ENCODE measurements at places on chromosomes 1 and 21.

DNA sequence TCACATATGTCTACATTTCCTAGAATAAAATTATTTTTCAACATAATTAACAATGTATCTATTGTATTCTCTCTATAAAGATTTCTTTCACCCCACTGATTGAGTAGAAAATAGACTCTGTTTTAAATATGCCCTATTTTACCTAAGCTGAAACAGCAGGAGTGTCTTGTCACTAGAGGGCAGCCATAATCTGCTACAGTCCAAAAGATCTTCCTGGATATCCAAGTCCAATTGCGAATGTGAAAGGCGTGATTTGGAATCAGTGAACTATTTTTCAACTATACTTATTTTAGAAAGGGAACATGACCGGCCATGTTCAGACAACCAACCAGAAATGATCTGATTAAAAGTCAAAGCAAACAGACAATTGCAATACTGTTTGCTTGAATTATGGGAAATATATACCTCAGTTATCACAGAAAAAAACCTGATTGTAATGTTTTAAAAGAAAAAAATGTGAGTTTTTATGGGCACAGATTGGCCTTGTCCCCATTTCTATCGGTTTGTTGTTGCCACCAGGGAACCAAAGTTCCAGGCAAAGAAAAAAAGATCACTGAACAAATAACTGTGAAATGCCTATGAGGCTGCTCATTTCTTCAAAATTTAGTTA, 1211.0 kb upstream of the ADGRL4 start:
- DNase-seq = peak; percentile 60

DNA sequence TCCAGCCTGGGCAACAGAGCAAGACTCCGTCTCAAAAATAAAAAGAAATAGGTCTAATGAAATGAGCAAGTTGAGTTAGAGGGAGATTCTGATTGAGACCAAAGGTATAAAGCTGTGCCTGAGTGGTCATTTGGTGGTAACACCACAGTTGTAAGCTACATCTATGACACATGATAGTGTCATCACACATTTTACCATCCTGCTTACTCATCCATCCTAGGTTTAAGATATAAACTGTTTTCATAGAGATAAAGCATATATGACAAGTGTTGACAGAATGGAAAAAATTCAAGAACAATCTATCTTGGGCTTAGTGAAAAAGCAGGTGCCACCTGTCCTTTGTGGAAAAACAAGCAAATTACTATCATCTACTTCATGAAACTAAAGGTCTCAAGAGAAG, 7.1 kb upstream of the CFAP141 start:
- DNase-seq = no peak

DNA sequence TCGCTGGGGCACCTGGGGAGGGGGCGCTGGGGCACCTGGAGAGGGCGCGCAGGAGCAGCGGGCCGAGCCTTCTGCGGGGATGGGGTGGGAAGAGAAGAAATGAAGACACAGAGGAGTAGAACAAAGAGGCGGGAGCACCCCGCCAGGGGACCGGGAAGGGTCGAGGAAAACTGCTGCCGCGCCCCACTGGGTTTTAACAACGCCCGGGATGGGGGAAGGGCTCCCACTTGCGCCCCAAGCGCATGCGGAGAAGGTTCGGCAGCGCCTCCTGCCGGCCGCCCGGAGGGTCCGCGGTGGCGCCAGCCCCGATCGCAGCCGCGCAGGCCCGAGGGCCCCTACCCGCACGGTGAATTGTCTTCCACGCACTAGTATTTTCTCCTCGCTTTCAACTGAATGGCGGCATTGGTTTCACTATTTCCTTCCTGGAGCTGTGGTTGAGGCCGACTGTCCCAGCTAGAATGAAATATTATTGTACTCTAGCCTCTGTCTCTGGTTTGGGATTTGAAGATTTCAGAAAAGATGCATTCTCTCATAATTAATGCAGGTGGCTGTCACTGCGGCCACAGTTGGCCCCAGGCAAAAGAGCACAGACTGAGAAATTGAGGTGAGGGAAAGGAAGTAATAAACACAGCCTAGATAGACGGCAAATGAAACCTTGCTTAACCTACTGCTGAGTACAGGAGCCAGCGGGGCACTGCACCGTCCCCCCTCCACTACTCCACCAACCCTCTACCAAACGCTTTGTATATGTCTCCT, 57.3 kb downstream of the MAB21L3 start:
- DNase-seq = peak; percentile 17

GRCh38 chr21:34707876-34708325, 39.1 kb downstream of the CLIC6 start:
- no peak for DNase-seq

- DNase-seq = no peak
Measured at GRCh38 chr1:218135371-218135770, 149.7 kb upstream of the RRP15 start.

DNA sequence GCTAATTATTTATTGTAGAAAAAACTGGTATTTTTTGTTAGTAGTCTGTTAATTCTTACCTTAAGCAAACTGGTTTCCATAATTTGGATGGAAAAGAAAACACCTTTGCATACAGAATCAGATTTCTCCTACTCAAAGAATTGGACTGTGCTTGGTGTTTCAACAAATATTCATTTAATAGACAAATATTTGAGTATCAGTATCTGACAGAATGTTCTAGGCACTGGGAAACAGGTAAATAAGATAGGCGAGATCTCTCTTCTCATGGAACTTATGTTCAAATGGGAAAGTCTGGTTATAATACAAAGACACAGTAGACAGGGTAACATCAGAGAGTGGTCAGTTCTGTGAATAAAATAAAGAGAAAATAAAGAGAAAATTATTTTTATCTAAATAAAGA, 119.9 kb downstream of the NOS1AP start:
- DNase-seq = no peak

DNA sequence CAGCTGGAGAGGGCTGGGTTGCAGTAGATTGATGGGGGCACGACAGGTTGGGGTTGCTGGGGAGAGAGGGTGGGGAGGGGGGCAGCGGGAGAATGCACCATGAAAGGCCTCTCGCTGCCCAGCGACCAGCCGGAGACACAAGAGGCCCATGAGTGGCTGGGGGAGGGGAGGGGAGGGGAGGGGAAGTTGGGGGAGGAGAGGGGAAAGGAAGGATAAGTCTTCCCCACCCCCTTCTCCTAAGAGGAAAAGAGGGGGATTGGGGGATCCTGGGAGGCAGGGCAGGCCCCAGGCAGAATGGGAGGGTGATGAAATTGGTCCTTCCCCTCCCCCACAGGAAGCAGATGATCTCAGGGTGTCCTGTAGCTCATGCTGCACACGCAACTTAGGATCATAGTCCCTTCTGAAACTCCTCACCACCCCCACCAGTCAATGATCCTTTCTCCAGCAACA, 45.7 kb downstream of the PAX7 start:
- DNase-seq = no peak

DNA sequence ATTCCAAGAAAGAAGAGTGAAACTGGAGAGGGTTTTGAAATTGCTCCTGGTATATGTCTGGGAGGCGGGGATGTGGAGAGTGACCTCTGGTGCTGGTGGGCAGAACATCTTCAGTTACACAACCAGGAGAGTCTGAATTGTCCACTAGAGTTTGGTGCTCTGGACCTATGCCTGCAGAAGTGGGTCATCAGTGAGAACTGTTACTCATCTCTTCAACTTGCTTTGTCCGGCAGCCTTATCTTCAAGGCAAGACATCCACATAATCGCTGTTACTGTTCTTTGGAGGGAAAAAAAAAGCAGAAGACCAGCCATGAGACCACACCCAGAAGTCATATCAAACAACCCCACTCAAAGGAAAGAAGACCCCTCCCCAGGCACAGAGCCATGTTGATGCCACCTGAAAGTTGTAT, 14.9 kb downstream of the SH2D1B start:
- no peak for DNase-seq

- no peak for DNase-seq
Measured at GRCh38 chr1:100810360-100810759, 84.3 kb downstream of the EXTL2 start.

DNA sequence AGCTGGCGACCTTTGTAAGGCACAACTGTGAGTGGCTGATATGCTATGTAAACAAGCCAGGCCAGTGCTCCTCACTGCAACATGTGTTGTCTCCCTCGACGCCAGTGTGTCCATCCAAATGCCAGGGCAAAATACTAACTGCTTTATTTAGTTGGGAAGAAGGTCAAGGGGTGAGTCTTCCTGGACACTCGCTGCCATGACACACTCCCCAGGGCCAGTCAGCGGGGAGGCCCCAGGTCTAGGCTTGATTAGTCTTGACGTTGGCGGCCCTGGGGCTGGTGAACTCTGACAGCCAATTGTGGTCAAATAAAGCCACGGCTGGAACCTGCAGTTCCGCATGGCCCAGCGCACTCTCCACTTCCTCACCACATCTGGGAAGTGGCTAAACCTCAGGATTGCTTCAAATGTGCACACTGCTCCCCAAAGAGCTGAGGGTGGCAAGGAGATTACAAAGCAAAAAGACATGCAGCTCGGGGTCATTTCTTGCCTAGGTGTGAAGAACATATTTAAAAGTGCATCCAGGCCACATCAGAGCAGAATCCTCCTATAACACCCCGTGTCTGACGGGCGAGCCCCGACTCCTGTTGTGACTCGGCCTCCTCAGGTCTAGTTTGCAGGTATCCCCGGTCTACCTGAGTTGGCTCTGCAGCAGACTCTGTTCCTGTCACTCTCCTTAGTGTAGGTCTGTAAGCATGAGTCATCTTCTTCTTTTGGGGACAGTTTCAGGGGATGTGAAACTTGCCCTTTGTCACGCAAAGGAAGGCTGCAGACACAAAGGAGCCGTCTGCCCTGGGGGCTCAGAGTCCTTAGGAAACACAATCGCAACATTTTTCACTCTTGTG, 183.5 kb downstream of the RUNX1 start:
- no peak for DNase-seq

DNA sequence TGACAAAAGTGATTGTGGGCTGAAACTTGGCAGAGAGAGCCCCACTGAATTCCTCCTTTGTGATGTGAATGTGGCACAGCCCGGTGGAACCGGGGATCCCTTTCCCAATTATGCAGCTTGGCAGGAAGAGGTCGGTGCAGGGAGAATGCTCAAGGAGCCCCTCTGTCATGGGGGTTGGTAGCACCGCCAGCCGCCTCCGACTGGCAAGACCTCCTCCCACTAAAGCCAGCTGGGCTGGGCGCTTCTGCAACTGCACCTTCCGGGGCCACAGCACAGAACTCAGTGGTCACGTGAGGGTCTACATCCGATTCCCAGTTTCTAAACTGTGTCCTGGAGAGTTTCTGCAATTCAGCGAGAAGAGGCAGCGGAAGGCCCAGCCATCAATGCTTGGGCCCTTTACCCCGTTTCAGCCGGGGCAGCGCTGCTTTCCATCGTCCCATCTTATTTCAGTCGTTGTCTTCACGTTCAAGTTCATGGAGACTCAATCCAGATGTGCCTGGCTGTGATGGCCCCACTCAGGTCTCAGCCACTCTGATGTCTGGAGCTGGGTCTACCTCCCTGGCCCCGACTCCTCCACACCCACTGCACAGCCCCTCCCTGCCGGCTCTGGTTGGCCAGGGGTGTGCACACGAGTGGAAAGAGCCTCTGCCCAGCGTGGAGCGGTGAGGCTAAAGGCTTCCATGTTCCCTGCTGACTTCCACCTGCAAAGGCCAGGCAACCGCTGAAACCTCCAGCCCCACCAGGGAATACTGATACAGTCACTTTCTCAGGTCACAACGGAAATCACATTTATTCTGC, 39.8 kb upstream of the FHAD1 start:
- no peak for DNase-seq

DNA sequence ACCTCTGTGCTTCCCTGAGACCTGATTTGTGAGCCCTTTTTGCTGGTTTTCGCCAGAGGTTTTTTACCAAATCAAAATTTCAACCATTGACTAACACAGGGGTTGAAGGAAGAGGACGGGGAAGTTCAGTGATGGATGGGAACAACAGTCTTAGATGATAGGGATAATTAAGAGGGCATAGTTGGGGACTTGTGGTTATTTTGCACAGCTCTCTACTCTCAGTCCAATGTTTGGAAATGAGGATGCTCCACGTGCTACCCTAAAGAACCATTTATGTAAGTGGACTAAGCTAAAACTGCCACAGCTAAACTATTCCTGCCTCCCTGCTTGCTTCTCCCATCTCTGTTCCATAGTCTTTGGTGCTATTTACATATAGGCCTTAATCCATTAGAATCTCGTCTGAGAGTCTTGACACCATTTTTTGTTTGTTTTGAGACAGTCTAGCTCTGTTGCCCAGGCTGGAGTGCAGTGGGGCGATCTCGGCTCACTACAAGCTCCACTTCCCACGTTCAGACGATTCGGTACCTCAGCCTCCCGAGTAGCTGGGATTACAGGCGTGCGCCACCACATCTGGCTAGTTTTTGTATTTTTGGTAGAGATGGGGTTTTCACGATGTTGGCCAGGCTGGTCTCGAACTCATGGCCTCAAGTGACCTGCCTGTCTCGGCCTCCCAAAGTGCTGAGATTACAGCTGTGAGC, 684 bp upstream of the MCL1 start:
- DNase-seq = no peak

DNA sequence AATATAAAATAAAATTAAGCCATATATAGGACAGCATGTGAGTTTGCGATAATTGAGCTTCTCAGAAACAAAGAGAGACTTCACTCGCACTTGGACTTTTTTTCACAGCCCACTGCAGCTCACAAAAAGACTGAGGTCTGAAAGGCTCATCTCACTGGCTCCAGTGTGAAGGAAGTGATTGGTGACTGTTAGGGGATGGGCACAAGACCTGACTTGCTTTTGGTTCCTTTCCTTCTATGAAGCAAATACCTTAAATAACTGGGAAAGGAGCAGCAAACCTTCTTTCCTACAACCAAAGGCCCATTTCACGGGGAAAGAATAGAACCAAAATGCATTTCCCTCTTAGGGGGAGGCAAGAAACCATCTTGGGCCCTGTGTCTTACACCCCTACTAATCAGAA, 13.1 kb upstream of the TTLL7 start:
- no peak for DNase-seq

DNA sequence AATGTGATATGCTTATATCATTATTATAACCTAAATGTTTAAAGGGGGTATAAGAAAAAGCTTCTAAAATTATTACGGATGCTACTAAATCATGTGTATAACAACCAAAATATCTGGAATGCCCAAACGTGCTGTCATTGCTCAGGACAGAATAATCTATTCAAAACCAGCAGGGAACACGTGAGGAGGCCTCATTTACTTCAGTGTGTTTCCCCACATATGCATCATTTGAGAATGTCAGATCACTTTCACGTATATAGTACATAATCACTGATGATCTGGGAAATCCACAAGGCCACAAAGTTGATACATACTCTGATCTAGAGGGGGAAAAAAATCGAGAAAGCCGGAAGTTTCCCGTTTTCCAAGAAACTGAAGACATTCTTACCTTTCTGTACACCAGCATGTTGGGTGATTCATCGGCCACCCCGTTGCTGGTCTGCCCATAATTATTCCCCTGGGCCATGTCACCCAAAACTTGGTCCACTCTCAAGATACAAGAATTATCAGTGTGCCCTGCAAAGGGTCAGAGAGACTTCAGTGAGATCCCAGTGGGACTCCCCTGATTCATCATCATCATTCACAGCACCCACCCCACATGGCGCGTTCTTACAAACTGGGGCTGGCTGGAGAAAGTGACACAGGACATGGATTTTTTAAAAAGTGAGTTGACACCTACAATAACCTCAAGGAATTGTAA, 1.5 kb downstream of the RGS7 start:
- no peak for DNase-seq
